ENCODE measurements at places on chromosomes 16 and 17. TPM values are rescaled to one million over a fixed set of nuclear protein-coding genes. Genes with fewer than 3 reads are reported as not detected.

Gene KRT33B
- not detected for total RNA-seq

GRCh38 chr16:28001184-28001583 is 62.3 kb downstream of the GSG1L start:
- DNase-seq, result no peak

Gene GJC1
- total RNA-seq, result 32.5 TPM

- DNase-seq, result no peak
Measured at GRCh38 chr16:73010150-73010676, 37.7 kb downstream of the ZFHX3 start.

- DNase-seq, result no peak
Measured at GRCh38 chr16:67486805-67487204, 3.5 kb upstream of the AGRP start.

- peak; percentile 38 for DNase-seq
Measured at GRCh38 chr17:43906951-43907424, 348 bp downstream of the MPP2 start.

GRCh38 chr16:72131036-72131435 is 37.4 kb downstream of the DHX38 start:
- no peak for DNase-seq

Gene WSCD1
- total RNA-seq, result 46.8 TPM

DNA sequence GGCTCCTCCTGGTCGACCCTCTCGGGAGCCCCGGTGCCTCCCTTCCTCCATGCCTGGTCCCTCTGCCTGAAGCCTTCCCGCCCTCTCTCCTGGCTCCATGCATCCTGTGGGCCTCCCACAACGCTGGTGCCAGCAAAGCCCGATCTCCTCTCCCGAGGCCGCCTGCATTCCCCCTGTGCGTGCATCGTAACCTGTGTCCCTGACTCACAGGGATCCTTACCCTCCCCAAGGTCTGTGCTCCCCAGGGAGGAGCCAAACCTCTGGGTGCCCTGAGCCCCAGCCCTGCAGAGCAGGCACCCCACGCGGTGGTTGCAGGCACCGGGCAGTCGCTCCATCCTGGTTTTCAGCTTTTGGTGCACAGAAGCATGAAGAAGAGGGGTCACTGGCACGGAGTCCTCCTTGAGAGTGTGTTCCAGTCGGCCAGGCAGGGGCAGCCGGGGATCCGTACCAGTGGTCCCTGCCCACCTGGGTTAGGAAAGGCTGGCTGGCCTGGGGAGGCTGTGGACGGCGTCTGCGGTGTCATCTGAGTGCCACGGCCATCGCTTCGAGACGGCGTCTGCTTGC is 1.8 kb upstream of the ENPP7 start:
- DNase-seq, result peak; percentile 25

GRCh38 chr16:76197900-76198299 is 79.3 kb upstream of the CNTNAP4 start:
- DNase-seq, result peak; percentile 44

DNA sequence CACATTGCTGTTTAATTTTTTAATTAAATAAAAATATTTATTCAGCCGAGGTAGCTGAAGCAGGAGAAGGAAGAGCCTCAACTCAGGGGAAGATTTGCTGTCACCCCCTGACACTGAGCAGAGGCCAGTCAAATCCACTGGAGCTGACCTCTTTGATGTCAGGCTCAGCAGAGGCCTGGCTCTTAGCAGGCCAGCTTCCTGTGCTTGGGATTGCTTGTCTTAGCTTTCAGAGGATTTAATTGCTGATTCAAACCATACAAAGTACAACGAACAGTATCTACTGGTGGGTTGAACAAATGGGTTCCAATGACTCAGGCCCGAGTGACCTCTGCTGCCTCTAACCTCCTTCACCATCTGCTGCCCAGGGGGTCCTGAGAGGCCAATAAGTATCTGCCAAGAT is 417.0 kb upstream of the HSBP1 start:
- DNase-seq, result no peak

DNA sequence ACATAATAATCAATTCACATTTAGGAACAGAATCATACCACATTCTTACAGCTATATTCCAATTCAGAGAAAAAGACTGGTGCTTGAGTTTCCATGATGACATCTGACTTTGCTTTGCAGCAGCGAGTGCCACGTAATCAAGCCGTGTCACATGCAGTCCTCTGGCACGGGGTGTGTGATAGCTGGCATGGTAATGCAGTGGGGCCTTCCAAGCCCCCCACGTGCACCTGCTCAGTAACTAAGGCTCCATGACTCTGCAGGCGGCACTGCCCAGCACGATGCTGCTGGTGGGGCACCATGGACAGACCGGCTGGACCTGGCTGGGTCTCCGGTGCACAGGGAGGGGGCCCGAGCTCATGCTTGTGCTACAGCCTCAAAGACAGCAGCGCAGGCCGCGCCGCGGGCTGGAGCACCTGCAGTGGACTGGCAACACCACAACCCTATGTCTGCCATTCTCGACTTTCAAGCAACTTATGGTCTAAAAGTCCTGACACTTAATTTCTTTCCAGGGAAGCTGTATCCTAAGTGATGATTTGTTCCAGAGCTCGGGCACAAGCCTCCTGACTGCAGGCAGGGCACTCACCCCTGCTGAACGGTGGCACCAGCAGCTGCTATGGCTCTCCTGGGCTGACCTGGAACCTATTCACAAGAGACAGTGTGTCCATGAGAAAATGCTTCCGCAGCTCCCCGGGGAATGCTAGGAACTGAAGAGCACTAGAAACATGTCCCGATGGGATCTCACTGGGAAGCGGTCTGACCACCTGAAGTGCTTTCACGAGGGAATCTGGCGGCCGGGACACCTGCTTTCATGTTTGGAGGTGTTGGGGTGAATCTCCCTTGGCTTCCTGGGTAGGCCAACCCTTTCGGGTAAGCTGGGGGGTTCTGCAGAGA is 99.5 kb upstream of the DNAH17 start:
- peak; percentile 14 for DNase-seq

DNA sequence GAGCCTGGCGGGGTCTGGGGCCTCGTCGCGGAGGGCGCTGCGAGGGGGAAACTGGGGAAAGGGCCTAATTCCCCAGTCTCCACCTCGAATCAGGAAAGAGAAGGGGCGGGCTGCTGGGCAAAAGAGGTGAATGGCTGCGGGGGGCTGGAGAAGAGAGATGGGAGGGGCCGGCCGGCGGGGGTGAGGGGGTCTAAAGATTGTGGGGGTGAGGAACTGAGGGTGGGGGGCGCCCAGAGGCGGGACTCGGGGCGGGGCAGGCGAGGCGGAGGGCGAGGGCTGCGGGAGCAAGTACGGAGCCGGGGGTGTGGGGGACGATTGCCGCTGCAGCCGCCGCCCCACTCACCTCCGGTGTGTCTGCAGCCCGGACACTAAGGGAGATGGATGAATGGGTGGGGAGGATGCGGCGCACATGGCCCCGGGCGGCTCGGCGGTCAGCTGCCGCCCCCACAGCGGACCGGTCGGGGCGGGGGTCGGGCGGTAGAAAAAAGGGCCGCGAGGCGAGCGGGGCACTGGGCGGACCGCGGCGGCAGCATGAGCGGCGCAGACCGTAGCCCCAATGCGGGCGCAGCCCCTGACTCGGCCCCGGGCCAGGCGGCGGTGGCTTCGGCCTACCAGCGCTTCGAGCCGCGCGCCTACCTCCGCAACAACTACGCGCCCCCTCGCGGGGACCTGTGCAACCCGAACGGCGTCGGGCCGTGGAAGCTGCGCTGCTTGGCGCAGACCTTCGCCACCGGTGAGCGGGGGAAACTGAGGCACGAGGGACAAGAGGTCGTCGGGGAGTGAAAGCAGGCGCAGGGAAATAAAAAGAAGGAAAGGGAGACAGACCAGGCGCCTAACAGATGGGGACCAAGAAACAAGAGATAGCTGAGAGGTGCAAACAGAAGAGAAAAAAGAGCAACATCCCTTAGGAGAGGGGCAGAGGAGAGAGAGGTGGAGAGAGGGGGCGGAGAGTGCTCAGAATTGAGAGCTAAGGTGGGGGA is at the start of gene PNMT:
PNMT (plus strand) TSS at position 509 of the 980 bp plus-strand sequence; CDS start at position 532, 23 bp downstream.
- peak; percentile 43 for DNase-seq

GRCh38 chr17:43945074-43945829 is 3.0 kb upstream of the PPY start:
- DNase-seq, result no peak

Gene UMOD
- total RNA-seq, result not detected

DNA sequence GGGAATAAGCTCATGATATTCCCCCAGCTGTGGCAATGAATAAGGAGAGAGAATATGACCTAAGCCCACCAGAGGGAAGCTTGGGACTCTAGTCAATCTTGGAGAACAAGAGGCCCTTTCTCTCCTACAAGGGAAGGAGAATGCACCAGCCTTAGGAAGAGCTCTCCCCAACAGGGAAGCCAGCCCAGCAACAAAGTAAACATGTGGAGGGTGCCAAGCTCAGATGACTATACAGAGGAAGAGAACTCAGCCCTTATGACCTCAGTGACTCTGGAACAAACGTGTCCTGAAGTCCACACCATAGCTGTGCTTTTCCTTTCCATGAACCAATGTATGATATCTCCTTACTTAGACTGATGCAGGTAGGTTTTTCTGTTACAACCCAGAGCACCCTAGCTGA is 219.7 kb downstream of the GSG1L start:
- DNase-seq, result no peak

- DNase-seq, result no peak
Measured at GRCh38 chr17:72404872-72405271, 284.1 kb downstream of the SOX9 start.

GRCh38 chr17:27621536-27621935 is 9.5 kb upstream of the LGALS9 start:
- no peak for DNase-seq

- no peak for DNase-seq
Measured at GRCh38 chr16:58853854-58854791, 120.0 kb upstream of the GOT2 start.

Gene OTOP2
- not detected for total RNA-seq

DNA sequence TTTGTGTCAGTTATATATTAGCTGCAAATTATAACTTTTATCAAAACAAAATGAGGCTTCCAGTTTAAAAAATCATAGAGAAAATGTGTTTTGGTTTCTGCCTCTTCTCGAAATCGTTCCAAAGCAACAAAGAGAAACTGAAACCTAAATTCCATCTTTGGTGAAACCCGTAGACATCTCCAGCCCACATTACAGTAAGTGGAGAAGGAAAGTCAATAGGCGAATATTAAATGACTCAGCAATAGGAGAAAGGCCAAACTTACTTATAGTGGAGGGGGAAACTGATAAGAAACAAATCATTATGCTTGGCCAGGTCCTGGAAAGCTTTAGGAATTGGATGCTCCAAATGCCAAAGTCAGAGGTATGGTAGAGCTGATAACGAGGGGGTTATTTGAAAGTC is 103.0 kb upstream of the SHISA6 start:
- no peak for DNase-seq

DNA sequence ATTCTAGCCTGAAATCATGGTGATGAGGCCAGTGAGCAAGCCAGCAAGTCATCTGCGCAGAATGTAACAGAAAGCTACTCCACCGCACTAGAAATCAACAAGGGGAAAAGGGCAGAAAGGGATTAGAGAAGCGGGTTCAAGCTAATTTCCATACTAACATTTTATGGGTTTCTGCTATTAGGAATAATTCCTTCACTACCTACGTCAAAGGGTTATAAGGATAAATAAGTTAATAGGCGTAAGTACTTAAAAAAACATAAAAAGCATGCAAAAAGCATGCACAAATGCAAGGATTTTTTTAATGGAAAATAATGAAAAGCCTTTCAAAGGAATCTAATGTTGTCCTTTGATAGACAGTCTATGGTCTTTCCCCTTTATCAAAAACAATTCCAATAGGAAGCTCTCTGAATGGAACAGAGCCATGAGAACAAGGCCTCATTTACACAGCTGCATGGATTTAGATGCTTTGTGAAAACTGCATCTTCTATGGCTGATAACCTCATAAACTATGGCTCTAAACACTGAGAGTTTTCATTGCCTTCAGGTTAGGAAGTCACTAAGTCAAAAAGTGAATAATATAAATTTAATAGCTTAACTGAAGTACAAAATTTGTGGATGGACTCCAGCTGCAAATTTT is 5.6 kb downstream of the EMC8 start:
- no peak for DNase-seq

GRCh38 chr17:77681861-77682260 is 276.6 kb upstream of the TNRC6C start:
- peak; percentile 50 for DNase-seq

- no peak for DNase-seq
Measured at GRCh38 chr17:9298776-9299295, 276.8 kb downstream of the STX8 start.

Gene TPSD1
- total RNA-seq, result not detected

GRCh38 chr17:47265983-47266541 is 12.4 kb downstream of the ITGB3 start:
- DNase-seq, result no peak

Gene TEKT5
- not detected for total RNA-seq

Gene ALDH3A1
- total RNA-seq, result not detected

DNA sequence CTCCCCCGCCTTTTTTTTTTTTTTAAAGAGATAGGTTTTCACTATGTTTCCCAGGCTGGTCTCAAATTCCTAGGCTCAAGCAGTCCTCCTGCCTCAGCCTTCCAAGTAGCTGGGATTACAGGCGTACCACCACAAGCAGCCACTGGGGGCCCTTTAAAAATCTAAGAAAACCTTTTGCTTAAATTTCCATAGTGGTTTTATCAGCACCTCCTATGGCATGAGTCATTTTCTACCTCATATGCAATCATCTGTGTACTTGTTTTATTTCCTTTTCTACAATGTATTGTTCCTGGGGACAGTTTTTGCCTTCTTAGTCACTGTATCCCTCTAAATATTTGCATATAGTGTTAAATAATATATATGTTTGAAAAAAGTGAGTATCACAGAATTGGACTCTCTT is 29.2 kb downstream of the GNA13 start:
- no peak for DNase-seq

Gene TBC1D28
- not detected for total RNA-seq

GRCh38 chr16:31390504-31391041 is 2.6 kb upstream of the ITGAD start:
- no peak for DNase-seq

DNA sequence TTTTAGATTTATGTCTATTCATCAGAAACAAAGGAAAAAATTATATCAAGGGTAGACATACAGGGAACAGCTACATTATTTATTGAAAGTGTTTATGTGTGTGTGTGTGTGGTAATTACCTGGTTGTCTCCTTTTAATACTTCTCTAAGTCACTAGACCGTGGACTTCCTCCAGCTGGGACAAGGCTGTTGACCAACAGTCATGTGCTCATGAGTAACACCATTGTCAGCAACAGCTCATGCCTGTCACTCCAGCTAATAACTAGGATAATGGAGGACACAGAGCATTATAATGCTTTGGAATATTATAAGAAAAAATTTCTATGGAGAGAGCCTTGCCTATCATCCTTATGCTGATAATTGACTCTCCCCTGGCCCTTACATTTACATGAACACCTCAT is 125.3 kb upstream of the SALL1 start:
- DNase-seq, result no peak

All from cerebellum (tissue), 4 donors.